Activated CD4-positive, alpha-beta T cell treated with anti-CD3 and anti-CD28 coated beads, Interleukin-2, Interleukin-6, amounts not matched to agents 100 ng/mL and 50 ng/mL, durations not matched to agents 16 hours and 8 hours (primary cell): ENCODE measurements at places on chromosomes 6 and 20.

DNA sequence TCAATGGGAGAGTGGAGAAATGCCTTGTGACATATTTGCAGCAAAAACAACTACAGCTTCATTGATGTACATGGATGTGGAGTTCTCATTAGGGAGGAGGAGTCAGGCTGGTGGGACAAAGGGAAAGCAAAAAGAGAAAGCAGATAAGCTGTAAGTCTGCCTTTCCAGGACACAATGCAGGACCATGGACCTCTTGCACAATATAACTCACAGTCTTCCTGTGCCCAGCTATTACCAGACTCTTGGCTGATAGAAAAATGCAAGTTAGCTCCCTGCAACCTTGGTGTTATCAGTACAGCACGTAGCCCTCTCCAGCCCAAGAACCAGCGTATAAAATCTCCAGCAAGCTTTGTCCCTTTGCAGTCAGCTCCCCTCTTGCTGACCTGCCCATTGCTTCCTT lies 232.3 kb downstream of the NFATC2 start:
- DNase-seq, result no peak

- no peak for DNase-seq
Measured at GRCh38 chr6:135192256-135193174, 11.4 kb downstream of the MYB start.

DNA sequence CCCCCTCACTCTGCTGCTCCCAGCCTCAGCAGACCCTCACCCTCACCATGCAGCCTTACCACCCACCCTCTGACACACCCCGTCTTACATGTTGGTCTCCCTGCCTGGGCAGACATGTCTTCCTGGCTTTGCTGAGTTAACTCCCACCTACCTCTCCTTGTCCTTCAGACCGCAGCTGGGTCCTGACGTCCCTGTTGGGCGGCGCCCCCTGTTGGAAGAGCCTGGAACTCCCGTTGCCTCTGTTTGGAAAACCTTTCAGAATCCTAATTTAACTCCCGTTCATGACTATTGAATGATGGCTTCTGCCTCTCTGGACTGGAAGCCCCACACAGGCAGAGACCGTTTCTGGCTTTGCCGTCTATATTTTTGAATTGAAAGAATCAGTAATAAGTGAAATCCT lies 245.1 kb downstream of the MYLK4 start:
- DNase-seq, result peak; percentile 7

- no peak for DNase-seq
Measured at GRCh38 chr6:118122161-118122725, 215.2 kb downstream of the SLC35F1 start.

GRCh38 chr6:154537511-154538325 lies 27.2 kb upstream of the CNKSR3 start:
- DNase-seq, result no peak

DNA sequence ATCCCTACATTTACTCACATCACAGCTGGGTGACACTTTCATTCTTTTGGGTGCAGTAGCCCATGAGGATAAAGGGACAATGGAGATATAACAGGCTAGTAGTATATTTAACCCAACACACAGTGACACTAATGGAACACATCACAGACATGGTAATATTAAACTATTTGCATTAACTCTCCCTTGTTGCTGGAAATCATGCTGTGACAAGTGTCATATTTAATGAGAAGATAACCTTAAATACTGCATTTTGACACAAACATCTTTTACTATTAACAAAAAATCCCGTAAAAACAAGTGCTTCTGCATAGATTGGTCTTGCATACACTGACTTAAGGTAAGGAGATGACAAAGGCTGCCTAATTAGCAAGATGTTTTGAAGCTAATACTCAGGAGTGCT lies 45.5 kb downstream of the CNR1 start:
- DNase-seq, result no peak

DNA sequence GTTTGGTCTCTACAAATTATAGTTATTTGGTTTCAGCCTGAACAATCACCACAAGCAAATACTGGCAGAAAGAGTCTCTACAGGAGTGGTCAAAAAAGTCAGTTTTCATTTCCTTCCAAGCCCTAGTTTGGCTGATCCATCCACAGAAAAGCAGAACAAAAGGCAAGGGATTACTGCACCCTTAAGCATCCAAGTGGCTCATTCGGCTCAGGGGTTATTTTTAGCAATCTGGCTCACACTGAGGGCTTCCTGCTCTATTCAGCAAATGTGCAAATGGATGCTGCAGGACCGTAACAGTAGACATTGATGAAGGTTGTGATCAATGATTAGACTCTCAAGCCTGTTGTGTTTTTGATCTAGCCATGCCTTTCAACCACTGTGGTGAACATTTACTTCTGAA lies 62.2 kb upstream of the FABP7 start:
- no peak for DNase-seq
